Naive thymus-derived CD8-positive, alpha-beta T cell (primary cell): ENCODE measurements at places on chromosomes 6 and 20.
A peak's percentile ranks its signal among the peaks of the same experiment; 100 is the strongest.

GRCh38 chr6:12208190-12208589 is 82.0 kb upstream of the EDN1 start:
- DNase-seq: no peak

GRCh38 chr20:63739130-63740069 is at the start of gene SLC2A4RG:
TSS of gene SLC2A4RG (plus strand) at chr20:63739776. CDS start at chr20:63739913, 137 bp downstream.
- peak; percentile 66 for DNase-seq

DNA sequence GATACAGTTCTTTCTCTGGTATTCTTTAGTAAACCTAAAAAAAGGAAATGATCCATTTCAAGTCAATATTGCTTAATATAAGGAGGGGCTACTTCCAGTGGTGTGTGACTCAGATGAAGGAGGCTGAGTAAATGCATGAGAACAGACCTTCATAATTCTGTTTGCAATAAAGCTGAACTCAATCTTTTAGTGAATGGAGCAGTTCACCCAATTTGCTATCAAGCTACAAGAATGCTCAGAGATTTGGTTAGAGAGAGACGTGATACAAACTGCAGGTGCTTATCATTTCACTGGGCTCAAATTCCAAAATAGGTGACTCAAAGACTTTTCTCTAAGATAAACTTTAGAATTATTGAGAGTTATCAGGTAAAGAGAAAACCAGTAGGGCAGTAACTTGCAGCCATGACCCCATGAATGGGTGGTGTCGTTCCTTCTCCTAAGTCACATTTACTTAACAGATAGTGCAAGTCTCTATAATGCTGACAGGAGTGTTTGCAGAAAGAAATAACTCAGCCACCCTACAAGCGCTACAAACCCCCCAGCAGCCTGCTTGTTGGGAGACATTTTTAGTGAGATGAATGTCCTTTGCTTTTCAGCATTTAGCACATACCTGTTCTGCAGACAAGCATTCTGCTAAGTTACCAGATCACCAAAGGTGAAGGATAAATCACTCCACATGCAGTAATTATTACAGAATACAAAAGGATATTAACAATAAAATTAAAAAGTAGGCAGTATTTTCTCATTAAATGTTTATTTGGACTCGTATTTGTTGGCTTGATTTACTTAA is 16.4 kb upstream of the BLOC1S5 start:
- DNase-seq: no peak

DNA sequence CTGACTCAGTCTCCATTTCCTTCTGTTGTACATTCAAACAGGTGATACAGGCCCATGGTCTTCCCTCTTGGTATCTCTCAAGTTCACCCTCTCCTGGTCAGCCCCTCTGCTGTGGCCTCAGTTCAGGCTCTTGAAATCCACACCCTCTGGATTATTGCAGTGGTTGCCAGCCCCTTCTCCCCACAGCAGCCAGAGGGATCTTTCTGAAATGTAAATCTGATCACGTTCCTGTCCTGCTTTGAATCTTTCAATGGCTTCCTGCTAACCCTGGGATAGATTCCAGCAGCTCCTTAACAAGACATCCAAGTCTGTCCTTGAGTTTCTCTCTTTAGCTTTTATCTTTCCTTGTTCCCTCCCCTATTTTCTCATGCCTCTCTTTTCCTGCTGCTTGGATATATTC is 22.2 kb downstream of the CHMP4B start:
- DNase-seq: no peak

DNA sequence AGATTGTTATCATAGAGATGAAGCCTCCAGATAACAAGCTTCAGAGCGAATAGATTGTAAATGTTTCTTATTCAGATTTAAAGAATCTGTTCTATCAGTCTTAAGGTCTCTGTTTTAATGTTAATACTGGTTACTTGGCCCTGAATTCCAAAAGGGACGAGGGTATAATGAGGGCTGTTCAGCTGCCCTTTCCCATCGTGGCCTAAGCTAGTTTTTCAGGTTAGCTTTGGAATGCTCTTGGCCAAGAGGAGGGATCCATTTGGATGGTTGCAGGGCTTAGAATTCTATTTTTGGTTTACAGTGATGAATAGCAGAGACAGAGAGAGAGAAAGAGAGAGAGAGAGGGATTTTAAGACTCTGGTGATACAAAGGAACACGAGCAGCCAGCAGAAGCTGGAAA is 62.8 kb upstream of the UFL1 start:
- DNase-seq: no peak

- DNase-seq: peak; percentile 38
These were observed at the start of gene ZBP1 for GRCh38 chr20:57620274-57620990. TSS of gene ZBP1 (minus strand) at chr20:57620426. CDS start at chr20:57620295, 131 bp downstream.

DNA sequence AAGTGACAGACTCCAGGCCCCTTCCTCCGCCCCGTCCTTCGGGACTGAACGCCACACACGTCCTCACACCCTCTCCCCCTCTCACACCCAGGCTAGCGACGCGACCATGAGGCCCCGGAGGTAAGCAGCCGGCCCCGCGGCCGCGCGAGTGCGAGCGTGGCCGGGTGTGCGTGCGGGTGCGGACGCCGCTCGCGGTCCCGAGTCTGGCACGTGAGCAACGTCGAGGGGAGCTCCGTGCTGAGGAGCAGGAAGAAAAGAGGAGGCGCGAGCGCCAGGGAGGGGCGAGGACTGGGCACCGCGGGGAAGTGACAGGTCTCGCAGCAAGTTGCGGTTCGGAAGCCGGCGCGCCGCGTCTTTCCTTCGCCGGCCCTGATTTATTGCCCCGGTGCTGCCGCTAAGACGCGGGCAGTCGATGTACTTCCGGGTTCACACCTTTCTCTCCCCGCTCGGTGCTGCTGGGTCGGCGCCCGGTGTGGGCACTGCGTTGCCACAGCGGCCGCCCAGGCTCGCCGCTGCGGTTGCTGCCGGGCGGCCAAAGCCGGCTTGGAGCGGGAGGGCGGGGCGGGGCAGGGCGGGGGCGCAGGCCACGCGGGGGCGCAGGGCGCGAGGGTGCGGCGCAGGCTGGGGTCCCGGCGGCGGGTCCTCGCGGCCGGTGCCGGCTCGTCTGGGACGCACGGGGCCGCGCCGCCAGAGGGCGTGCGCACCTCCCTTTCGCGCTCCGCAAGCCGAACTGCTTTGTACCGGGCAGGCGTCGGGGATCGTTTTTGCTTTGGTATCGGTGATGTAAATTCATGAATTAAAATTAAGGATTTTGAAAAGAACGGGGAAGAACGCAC is 15.8 kb upstream of the LIN28B start:
- peak; percentile 22 for DNase-seq

- no peak for DNase-seq
These were observed 4.6 kb upstream of the BPIFA1 start for GRCh38 chr20:33231237-33231636.

- no peak for DNase-seq
These were observed 38.8 kb downstream of the SLC22A3 start for GRCh38 chr6:160386869-160387530.

DNA sequence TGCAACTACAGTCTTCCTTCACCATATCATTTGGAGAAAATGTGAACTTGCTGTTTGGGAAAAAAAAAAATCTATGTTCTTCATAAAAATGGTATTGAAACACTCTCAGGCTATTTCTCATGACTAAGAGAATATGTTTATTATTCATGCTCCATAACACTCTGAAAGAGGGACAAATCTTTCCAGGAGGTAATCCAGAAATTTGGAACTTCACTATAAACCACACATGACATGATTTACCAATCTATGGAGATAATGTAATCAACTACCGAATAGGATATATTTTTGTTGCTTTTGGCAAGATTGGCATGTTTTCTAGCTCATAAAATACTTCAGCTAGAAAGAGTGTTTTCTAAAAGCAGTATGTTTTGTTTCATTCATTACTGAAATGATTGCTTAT is 56.3 kb downstream of the THEMIS start:
- no peak for DNase-seq

DNA sequence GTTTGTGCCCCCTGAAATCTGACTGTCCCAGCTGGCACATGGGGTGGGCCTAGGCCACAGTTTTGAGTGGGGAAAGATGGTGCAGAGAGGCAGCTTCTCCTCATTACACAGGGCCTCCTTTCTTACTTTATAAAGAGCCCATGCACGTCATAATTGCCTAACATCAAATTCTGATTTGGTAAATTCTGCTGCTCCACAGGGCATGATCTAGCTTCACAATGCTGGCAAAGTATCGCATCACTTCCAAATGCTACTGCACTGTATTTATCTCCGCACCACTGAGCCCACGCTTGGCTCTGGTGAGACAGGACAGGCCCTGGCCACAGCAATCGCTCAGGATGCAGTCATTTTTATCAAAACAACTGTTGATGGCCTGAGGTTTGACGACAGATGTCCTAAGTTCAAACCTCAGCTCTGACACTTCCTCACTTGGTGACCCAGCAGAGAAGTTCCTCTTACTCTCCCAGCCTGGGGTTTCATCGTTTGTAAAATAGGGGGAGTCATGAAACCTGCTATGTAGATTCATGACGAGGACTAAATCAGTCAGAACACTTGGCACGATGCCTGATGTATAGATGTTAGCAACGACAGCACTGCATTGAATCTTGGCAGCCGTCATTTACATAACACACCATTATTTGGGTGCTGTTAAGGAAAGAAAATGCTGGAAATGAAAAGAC is 187.9 kb downstream of the TTLL2 start:
- no peak for DNase-seq

DNA sequence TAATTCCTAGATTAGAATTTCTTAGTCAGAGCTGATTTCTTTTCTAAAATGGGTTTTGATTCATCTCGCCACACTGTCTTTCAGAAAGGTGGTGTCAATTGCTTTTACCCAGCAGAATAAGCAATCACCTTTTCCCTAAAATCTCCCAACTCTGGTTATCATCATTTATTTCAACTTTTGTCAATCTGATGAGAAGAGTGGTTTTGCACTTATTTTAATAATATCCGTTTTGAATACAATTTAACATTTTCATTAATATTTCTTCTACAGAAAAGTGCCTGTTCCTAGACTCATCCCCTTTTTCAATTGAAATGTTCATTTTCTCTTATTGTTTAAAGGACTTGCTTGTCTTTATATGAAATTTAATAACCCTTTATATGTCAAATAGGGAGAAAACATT is 8.2 kb upstream of the NCR2 start:
- no peak for DNase-seq

DNA sequence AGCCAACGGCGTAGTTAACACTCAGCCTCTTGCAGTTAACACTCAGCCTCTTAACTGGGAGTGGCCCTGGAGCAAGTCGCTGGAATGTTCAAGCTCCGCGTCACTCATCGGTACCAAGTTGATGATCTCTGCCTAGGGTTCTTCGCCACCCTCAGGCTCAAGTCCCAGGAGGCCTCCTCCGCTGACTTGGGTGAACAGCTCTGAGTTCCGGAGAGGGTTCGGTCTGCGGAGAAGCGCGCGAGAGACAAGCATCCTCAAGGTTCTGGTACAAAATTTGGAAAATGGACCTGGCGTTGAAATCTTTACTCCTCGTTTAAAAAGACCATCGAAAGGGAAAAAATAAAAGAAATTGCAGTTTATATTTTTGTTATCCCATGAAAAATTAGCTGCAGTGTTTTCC is 876 bp upstream of the DSP start:
- DNase-seq: no peak

DNA sequence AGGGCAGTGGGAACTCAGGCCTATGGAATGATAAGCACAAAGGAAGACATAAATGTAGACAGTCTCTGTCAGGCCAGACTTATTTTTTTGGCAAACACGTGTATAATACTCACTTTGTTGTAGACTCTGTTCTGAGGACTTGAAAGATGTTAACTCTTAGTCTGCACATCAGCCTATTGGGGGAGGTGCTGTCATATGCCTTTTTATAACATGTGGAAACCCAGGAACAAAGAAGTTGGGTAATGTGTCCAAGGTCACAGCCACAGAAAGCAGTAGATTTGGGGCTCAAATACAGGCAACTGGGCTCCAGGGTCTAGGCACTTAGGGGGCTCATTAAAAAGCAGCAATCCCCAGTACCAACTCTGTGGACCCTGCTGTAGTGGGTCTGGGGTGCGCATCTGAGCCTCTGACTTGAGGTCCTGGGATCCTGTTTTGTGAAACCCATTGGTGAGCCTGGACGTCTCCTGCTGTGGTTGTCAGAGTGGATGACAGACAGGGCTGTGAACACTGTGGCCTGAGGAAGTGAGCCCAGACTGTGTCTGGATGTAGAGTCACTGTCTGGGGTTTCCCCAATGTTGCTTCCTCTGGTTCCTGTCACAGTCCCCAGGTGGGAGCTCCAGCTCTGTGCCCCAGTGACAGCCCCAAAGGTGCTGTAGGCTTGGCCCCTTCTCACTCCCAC is 50.0 kb downstream of the CDH26 start:
- no peak for DNase-seq

- no peak for DNase-seq
These were observed 5.9 kb upstream of the LPIN3 start for GRCh38 chr20:41334443-41335421.

DNA sequence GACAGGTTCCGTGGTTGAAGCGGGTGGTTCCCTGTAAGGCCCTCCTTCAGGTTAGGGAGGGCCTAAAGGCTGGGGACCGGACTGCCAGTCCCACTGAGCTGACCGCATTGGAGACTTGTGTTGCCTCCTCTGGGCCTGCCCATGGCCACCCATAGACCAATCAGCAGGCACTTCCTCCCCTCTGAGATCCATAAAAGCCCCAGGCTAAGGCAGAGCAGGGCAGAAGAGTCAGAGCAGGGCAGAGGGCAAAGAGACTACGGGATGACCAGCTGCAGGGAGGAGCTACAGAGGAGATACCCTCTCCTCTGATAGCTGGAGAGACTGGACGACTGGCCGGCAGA is 537.4 kb downstream of the TENT5A start:
- DNase-seq: no peak

- no peak for DNase-seq
These were observed 38.1 kb downstream of the FAM50B start for GRCh38 chr6:3887150-3887700.

DNA sequence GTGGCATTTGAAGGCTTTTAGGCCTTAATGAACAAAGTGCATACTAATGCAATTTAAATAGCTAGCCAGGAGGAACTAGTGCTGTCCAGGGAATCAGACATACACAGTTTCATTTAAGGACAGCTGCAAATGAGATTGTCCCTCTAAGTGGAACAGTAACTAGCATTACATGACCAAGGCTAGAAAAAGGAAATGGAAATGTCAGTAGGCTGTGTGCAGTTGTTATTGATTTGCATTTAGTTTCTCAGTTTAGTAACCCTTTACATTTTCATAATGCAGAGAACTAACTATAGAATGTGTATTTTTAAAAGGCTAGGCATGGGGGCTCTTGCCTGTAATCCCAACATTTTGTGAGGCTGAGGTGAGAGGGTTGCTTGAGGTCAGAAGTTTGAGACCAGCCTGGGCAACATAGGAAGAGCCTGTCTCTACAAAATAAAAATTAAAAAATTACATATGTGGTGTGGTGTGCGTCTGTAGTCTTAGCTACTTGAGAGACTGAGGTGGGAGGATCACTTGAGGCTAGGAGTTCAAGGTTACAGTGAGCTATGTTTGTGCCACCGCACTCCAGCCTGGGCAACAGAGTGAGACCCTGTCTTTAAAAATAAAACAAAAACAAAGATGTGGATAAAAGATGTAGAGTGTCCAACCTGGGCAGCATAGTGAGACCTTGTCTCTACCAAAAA is 468.0 kb downstream of the UTRN start:
- no peak for DNase-seq

GRCh38 chr6:167690931-167691330 is 135.8 kb upstream of the AFDN start:
- no peak for DNase-seq

GRCh38 chr20:34515484-34516246 is 557 bp upstream of the DYNLRB1 start:
- peak; percentile 51 for DNase-seq

- DNase-seq: no peak
These were observed 4.8 kb downstream of the CDH4 start for GRCh38 chr20:61256824-61257223.

- DNase-seq: no peak
These were observed 77.0 kb downstream of the PLCB1 start for GRCh38 chr20:8209061-8209460.

- DNase-seq: no peak
These were observed at the start of gene CLPSL1 for GRCh38 chr6:35780719-35781118. TSS of gene CLPSL1 (plus strand) at chr6:35781019. CDS start at chr6:35781111, 92 bp downstream.

- no peak for DNase-seq
These were observed 44.7 kb downstream of the VAPB start for GRCh38 chr20:58433759-58434158.
